ENCODE measurements at places on chromosomes 7 and 10. TPM values are rescaled to one million over a fixed set of nuclear protein-coding genes. Genes with fewer than 3 reads are reported as not detected.

Gene NPFFR1
- total RNA-seq, result not detected

Gene GIMAP5
- total RNA-seq, result 0.20 TPM

Gene WDR86
- not detected for total RNA-seq

DNA sequence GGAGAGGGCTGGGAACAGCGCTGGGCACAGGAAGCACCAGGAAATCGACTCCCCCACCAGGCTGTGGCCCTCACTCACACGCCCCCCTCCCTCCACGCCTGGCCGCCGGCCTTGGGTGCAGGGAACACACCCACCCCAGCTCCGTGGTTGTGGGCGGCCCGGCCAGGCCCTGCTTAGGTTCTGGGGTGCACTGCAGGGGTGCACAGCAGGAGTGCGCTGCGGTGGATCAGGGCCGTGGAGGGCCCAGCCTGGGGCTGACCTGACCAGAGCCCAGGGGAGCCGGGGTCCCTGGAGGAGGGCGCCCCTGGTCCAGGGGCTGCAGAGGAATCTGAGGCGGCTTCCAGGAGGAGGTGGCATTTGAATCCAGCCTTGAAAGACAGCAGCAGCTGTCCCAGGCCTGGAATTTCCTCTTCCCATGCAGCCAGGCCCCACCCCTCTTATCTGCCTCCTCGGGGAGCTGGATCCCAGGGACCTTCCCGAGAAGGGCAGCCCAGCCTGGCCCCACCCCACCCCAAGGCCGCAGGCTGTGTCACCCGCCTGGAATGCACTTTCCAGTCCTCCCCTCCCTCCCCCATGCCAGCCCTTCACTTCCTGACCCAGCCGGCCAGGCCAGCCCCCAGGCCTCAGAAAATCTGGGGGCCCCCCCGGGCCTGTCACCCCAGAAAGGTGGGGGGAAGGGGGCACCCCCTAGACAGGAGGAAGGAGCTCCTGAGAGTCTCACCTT is 18.4 kb upstream of the PDGFA start:
- DNase-seq, result peak; percentile 82

- DNase-seq, result no peak
These were observed 4.3 kb downstream of the TLX1 start for GRCh38 chr10:101135141-101136006.

DNA sequence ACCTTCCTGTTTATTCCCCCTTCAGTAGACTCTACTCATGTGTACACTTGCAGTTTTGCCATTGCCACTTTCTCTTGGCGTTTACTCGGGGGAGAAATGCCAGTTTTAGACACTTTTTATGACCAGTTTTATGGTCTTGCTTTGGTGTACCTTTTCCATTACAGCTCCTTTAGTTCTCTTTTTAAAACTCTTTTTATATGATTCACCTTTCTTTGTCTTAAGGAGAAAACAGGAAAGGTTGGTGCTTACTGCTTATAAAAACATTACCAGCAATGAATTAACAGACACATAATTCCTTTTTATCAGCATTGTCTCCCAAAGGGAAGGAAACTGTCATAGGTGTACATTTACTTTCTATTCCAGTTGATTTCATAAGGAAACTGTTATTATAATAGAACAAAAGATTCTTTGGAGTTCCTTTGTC is 11.9 kb downstream of the TSPAN13 start:
- DNase-seq, result no peak

- DNase-seq, result no peak
These were observed 144.2 kb downstream of the CELF2 start for GRCh38 chr10:11161910-11162309.

DNA sequence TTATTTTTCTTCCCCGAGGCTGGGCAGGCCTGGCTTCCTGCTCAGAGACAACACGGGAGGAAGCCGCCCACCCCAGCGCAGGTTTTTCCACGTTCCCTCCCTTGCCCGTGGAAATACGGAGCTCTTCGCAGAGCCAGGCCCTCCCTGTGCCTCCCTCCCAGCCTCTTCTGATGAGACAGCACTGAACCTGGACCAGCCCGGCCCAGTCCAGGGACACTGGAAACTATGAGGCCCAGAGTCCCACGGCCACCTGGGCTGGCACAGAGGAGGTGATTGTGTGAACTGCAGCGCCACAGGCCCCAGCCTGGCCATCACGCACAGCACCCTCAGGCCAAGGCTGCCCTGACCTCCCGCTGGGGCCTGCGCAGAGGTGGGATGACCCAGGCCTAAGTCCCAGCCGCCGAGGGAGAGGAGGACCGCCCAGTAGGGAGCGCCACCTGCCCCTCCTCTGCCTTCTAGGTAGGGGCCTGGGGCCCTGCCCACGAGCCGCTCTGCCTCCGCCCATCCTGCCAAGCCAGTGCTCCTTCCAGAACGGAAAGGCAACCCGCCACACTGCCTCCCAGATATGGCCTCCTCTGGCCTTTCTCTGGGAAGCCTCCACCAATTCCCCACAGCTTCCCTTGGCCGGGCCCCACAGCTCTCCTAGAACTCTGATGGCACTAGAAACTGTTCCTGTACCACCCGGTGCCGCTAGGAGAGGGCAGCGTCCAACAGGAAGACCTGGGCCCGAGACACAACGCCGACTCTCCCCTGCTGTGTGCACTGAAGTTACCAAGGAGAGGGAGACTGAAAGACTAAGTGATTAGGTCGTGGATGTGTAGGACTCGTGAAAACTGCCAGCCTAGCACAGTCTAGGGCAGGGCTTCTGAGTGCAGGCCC is 57.2 kb downstream of the PROSER2 start:
- DNase-seq, result no peak

DNA sequence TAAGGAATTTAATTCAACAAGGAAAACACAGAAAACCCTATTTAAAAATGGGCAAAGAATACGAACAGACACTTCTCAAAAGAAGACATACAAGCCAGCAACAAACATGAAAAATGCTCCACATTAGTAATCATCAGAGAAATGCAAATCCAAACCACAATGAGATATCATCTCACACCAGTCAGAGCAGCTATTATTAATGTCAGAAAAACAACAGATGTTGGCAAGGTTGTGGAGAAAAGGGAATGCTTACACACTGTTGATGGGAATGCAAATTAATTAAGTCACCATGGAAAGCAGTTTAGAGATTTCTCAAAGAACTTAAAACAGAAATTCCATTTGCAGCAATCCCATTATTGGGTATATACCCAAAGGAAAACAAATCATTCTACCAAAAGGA is 55.2 kb downstream of the GCC1 start:
- no peak for DNase-seq

- no peak for DNase-seq
These were observed 393.6 kb downstream of the CNTNAP2 start for GRCh38 chr7:146510088-146510680.

GRCh38 chr10:69453795-69454194 is 2.5 kb downstream of the TSPAN15 start:
- DNase-seq, result no peak

DNA sequence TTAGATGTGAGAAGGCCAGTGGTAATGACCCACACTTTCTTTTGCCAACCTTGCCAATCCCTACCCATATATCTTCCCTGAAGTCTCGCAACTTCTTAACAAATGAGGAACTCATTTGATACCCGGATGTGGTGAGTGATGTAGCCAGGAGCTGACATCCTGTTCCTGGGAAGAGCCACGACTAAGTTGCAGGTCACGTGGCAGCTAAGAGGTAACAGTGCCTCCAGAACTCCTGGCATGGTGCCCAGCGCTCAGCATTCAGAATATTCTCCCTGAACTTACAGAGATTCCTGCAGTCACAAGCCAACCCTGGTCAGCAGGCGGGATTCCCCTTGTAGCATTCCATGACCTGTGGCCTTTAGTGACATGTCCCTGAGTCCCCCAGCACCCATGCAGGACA is 282.5 kb downstream of the GALNT17 start:
- DNase-seq, result no peak

DNA sequence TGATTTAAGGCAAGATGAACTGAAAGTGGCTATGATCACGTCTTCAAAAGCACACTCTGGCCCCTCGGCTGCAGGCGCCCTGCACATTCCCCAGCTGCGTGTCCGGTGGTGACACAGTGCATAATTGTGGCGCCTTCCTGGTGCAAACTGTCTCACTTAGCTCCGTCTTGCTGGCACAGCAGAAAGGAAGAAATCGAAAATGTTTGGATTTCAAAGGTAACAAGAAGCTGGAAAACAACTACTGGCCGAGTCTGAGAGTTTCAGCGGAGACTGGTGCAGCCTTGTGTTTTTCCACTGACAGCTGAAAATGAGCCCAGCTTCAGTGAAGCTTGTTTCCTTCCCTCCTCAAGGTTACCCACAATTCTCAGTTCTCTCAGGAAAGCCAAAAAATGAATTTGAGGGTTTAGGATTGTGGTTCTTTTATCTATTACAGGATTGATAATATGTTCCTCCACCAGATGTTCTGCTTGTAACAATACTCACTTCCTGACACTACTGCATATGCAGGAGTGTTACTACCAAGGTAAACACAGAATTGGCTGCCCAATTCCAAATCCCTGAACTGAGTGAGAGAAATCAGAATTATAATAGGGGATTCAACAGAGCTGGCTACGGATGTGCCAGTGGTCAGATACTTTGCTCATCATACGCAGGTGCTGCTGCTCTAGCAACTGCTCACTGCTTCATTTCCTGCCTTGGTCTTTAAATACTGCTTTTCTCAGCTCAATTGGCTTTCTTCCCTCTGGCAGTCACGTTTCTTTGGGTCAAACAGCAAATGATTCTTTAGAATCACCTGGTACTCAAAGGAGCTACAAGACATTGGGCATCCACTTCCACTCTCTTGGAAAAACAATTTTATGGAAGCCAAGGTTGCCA is 63.7 kb downstream of the TRUB1 start:
- DNase-seq, result peak; percentile 53

GRCh38 chr10:6520138-6520537 is 59.9 kb downstream of the PRKCQ start:
- DNase-seq, result peak; percentile 46

DNA sequence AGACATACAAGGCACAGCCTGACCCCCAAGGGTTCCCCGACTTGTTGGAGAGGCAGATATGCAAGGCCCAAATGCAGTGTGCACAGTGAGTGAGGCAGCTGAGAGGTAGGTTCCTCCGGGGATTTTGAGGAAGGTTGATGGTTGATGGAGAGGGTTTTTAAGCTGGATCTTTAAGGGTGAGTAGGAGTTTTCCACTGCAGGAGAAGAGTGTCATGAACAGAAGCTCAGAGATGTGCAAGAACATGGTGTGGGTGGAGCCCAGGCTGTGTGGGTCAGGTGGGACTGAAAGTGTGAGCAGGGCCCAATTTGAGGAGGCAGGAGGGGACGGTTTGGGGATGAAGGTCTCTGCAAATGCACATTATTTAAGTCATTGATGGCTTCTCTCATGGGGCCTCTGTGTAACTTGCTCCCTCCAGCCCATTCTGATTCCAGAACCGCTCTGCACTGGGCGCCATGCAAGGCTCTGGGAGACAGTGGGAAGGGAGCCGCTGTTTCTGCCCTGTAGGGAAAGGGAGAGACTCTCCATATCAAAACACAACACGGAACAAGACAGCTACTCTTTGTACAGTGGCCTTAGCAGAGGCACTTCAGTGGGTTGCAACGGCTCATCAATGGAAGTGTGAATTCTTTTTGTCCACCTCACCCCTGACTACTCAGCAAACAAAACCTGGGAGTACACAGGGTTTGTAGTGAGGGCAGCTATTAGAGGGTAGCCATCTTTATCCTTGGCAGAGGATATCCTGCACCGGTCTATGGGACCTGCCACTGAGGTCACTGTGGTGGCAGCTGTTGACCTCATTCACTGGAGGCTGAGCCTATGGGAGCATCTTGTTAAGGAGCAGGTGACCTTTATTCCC is 29.7 kb downstream of the RAMP3 start:
- no peak for DNase-seq
